ENCODE measurements at places on chromosomes 5 and 9.

DNA sequence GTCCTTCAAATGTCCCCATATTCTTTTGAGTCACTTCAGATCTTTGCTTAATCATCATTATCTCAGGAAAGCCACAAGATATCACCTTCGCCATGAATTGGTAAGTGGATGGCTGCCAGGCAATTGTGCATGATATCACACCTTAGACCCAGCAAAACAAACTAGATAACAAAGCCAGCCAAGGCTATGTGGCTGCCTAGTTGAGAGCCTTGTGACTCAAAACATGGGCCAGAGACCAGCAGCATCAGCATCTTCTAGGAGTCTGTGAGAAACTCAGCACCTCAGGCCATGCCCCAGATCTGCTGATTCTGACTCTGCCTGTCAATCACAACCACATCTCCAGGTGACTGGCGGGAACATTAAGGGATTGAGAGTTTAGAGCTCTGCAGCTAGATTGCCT lies 82.8 kb downstream of the SLIT3 start:
- no peak for DNase-seq

GRCh38 chr5:40842351-40842750 lies 1.2 kb downstream of the CARD6 start:
- no peak for DNase-seq

DNA sequence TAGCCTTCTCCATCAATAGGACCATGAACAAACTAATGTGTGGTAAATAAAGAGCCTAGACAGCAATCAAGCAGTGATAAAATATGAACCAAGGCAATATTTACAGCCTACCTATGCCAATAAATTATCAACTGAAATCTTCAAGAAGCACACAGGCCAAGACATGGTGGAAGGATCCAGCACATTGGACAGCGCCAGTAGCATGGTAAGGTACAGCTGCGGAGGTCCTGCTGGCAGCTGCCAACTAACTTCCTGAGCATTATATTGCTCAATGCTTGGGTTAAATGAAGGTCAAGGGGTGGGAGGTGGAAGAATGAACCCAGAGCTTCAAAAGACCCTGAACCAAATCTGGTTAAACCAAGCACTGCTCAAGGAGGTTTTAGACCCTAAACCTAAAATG lies 16.5 kb upstream of the SPDL1 start:
- no peak for DNase-seq

GRCh38 chr9:72443855-72444254 lies 77.6 kb upstream of the TMC1 start:
- DNase-seq = no peak

GRCh38 chr9:131276094-131276888 lies at the start of gene FAM78A:
TSS of gene FAM78A (minus strand) at chr9:131276510. CDS start at chr9:131276179, 331 bp downstream.
- no peak for DNase-seq

DNA sequence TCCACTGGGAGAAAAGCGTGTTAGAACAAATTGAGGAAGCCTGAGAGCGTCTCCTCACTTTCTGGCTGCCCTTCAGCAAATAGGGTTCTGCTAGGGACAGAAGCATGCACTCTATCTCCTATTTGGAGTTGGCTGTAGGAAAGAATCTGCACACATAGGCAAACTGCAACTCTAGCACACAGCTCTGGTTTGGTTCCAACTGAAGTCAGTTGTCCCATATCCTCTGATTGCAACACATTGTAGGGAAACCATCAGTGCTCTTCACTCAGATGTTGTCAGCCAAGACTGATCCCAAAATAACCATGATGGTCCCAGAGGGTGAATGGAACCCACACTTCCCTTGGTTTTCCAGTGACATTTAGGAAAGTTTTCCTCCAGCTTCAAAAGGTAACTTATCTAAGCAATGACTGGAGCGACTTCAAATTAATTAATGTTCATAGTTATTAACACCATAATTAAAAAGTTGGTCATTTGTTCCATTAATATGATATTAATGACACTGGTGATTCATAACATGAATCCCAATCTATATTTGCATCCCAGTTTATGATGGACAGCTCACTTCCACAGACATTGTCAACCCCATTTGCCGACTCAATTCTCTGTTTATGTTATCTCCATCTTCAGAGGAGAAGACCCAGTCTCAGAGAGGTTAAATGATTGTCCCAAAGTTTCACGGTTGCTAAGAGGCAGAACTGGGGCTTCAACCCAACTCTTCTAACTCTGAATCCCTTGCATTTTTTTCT lies 136.7 kb upstream of the ZNF462 start:
- DNase-seq = no peak

GRCh38 chr5:89343666-89344065 lies 460.7 kb upstream of the MEF2C start:
- no peak for DNase-seq
